Aorta (tissue), 5 donors: ENCODE measurements at places on chromosomes 12 and 14.

- no peak for DNase-seq
Observed at GRCh38 chr12:124722878-124723277, 140.8 kb downstream of the SCARB1 start.

- DNase-seq, result no peak
Observed at GRCh38 chr12:66662729-66663128, 16.1 kb downstream of the GRIP1 start.

DNA sequence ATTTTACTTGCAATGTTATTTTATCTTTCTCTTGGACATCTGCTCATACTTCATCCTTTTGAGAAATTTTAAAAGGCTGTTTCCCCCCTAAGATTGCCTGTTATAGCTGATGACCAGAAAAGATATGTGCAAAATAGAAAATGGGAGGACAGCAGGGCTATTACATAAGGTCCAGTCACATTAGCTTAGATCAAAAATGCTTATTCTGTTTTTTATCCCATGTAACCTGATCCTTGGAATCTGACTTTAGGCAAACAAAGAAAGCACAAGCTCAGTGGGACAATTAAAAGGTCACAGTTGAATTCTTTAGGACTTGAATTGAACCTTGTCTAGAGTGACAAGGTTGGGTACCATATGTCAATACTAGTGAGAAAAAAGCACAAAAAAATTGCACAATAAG lies 65.1 kb upstream of the TRHDE start:
- DNase-seq, result no peak

- DNase-seq, result no peak
Observed at GRCh38 chr14:32728976-32729375, 209.7 kb upstream of the NPAS3 start.

DNA sequence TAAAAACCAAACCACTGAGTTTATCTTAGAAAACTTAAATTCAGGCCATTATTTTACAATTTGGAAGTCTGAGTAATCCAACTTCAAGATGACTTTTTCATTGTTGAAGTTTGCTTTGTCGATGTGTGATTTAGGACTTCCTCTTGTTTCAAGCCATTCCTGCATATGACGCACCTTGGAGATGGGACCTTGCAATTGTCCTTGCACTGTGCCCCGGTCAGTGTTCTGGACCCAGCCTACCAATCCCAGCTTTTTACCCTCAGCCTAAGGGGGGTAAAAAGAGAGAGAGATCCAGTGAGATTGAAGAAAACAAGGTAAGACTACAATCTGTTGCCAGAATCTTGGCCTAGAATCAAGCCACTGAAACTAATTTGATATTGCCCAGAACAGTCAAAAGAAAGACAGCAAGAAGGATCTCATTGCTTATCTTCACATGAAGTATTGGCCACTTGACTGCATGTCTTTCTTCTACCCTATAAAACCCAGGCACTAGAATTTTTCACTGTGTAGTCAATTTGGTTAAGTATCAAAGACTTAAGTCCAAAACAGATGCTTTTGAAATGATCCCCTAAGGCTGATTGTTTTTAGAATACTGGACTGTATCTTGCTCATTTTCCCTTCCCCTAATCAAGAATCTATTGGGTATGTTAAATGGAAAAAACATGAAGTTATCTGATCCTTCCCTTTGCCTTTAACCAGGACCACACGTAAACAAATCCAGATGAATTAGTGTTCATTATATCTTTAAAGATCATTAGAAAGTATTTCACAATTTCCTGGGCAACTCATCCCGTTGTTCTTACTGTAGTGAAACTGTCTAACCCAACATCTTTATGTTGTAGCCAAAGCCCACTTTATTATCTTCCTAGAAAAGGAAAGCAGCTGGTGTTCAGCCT lies 2.4 kb upstream of the MLH3 start:
- DNase-seq, result no peak

GRCh38 chr12:123621619-123622530 lies 11.6 kb downstream of the EIF2B1 start:
- no peak for DNase-seq

DNA sequence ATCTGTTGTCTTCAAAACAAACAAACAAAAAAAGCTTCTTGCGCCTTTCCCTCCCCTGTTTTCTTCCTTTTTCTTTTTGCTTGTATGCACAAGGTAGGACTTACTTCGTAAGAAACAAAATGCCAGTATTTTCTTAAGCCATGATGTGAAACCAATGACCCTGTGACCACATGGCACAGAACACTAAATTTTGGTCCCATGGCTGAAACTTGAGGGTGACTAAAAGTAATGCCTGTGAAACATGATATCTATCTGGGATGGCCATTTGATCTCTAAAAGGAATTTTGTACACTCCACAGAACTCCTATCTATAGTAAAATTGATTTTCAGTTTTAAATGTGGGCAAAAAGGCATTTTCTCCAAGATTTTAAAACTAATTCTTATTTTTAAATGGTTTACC lies 63.6 kb downstream of the PAPOLA start:
- no peak for DNase-seq

DNA sequence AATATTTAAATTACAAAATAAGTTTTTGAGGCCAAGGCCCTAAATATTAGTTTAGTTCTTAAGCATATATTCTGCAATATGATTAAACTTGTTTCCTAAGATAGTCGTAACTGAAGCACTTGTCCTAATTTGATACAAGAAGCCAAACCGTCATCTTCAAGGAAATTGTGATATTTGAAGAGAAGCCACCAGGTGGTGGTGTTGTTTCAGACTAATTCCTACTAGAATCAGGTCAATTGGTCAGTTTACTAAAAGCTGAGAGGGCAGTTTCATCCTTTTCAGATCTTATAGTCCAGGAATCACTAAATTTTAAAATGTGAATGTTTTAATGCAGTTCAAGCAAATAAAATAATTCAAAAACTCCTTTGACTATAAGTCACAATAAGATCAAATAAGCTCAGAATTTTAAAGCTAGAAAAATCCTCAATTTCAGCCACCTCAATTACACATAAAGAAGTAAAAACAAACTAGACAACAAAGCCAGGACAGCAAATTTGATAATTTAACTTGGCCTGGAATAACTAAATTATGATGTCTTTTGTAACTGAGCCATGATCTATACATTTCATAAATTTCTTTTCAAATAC lies 7.1 kb upstream of the ARL1 start:
- no peak for DNase-seq

DNA sequence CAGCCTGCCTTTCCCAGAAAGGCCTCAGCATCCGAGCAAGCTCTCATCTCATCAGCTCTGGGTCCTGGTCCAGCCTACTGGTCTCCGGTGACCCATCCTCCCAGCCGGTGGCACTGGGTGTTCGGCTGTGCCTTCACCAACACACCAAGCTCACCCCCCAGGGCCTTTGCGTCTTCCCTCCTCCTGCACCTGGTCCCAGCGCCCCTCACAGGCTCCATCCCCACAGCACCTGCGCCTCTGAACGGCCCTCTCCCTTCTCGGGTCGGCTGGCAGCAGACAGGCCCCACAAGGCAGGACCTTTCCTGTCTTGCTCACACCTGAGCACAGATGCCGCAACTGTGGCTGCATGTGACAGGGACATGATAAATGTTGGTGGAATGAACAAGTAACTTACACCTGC lies 13.1 kb downstream of the P2RX2 start:
- peak; percentile 44 for DNase-seq

GRCh38 chr12:117005417-117006046 lies 93.7 kb downstream of the TESC start:
- DNase-seq, result no peak

DNA sequence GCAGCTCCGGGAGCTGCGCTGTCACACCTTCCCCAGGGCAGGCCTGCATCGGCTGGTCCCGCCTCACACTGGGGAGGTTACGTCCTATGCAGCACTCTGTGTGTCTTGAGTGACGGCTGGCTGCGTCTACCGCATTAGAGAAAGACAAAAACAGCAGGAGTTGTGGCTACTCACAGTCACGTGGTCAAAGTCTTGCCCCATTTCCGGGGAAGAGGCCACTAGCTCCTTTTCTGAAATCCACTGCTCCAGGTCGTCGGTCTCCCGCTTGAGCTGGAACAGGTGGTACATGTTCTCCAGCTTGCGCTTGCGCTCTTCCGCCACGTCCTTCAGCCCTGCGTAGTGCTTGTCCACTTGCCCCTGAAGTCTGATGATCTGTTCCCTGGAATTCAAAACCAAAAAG lies 68.8 kb downstream of the PLEKHG3 start:
- no peak for DNase-seq

DNA sequence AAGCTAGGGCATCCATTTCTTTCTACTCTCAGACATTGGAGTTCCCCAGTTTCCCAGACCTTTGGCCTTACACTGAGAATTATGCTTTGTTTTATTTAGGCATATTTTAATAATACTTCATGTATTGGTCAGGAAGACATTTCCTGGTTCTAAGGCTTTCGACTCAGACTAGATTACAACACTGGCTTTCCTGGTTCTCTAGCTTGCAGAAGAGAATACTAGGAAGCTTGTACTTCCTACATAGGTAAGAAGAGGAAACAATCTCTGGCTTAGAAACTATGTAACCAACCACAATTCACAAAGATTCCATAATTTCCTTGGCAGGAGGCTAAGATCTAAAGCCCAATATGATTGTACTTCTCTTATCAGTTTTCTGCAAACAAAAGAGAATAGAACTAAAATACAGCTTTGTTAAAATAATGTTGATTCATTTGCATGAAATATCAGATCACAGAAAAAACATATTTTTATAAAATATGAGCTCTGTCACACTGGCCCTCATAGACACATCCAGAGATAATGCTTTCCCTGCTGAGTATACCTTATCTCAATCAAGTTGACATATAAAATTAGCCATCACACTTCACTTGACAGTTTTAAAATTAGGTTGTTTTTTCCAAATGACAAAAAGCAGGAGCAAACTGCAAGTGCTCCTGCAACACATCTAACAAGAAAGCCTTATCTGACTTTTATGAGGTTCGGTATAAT lies 30.5 kb downstream of the CLEC2D start:
- DNase-seq, result no peak

- DNase-seq, result no peak
Observed at GRCh38 chr14:104328607-104329006, 190.2 kb downstream of the KIF26A start.
